ENCODE measurements at places on chromosomes 5 and 9.

GRCh38 chr5:34053571-34054399 is 10.8 kb upstream of the C1QTNF3 start:
- DNase-seq = no peak

- no peak for DNase-seq
Measured at GRCh38 chr5:68432682-68433081, 217.1 kb downstream of the PIK3R1 start.

DNA sequence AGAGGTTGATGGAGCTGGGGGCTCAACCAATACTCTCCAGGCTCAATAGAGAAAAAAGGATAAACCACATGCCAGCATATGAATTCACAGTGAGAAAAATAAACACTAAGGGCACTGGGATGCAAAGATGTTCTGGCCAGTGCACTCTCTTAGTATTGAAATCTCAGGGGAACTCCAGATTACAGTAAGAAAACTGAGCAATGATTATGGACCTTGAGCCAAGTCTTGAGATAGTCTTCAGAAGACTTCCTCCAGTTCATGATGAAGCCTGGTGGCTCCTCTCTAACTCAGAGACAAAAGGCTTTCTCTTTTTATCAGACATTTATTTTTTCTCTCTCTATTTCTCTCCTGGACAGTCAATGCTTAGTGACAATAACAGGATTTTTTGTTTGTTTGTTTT is 139.8 kb upstream of the SPEF2 start:
- no peak for DNase-seq

DNA sequence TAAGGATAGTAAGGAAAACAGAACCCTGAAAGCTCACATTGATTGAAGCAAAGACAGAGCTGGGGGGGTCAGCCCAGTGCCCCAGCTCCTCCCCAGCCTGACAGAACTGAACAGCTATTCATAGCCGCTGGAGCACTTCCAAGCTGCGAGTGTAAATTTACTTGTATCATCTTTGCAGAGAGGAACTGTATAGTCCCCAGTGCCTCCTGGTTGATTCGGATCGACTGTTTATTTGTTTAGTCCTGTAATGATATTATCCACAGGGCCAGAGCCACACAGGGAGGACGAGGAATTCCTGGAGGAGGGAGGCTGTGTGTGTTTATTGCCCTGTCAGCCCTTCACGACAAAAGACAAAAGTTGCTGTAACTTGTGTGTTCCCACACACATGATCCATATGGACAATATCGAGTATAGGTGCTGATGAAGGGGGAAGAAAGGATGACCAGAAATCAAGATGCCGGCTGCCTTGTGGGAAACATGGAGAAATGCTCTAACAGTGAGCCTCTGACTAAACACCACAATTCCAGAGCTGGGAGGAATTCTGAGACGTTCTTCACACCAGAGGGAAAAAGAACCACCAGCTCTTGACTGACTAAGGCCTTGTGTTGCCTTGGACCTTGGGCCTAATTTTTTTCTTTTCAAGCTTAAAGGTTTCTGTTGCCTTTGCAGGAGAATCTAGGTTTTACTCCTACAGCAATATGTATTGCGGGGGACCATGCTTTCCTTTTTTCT is 31.1 kb downstream of the FOXD1 start:
- no peak for DNase-seq

DNA sequence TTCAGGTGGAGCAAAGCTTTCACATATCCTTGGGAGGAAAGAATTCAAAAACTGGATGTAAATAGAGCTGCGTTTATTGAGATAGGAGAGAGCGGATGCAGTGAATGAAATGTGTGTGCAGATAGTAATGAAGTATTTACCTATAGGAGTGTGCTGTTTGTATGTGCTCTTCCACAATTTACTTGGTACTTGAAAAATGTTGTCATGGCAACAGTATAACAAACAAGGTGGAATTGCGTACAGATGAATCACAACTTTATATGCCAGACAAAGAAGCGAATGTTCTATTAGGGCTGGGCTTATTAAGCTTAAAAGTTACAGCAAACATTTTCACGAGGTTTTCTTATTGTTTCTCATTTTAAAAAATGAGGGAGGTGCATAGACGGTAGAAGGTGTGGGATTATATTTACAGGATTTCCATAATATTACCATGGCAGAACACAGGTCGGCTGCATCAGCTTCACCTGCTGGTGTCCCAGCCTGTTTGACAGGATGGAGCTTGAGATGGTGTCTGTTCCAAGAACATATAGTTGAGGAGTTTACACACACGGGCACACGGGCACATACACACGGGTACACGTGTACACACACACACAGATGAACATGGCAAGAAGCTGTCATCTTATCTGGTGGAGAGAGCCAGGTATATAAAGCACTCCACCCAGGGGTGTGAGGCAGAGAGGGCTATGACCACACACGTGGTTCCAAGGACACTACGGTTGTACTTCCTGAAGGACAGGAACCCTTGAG is 155.7 kb downstream of the RMI1 start:
- DNase-seq = no peak

DNA sequence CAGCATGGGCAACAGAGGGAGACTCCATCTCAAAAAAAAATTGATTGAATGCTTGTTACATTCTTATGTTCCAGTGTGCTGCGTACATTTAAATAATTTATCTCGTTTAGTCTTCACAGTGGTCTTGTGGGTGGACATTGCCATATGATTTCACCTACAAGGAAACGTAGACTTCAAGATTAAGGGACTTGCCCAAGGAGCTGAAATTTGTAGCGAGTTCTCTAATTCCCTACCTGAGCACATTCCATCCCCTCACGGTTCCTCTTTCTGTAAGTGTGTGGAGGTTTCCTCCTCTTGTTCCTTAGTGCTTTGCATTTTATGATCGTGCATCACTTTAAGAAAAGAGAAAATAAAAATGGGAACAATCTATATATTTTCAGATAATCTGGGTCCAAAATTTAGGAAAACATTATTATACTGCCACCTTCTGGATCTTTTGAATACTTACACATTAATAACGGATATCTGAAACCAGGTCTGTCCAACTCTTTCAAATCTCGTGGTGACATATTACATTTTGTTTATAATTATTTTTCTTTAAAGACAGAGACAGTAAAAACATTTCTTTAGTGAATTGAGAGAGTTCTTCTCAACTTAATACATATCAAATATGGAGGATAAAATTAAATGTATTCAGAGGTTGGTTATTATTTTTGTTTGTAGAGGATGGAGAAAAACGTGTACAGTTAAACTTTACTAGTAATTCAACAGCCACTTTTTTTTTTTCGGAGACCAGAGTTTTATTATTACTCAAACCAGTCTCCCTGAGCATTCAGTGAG is 29.9 kb upstream of the C7 start:
- DNase-seq = no peak

DNA sequence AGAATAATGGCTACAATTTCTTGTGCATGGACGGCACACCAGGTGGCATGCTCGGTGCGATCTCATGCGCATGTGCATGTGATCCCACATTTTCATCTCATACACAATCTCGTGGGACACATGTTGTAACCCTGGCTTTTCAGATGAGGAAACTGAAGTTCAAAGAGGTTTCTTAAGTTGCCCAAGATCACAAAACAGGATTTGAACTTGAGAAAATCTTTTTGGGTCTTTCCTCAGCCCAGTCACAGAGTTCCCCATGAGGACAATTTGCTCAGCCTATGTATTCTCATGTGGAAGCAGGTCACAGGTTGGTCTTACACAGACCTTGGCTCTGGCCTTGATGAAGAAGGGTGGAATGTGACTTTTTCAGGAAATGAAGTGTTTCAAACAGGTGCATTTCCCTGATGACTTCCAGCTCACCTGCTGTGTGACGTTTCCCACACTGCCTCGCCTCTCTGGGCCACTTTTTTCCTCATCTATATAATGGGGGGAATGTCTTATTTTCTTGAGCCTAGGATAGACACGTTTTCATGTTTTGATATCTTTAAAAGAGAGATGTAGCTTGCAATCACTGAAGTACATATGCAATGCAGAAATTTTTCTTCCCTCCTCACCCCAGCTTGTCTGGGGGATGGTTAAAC is 7.1 kb upstream of the ORM1 start:
- DNase-seq = no peak

GRCh38 chr9:25225938-25226760 is 452.1 kb downstream of the TUSC1 start:
- no peak for DNase-seq

GRCh38 chr9:126147186-126147935 is 179.3 kb upstream of the MVB12B start:
- DNase-seq = no peak

DNA sequence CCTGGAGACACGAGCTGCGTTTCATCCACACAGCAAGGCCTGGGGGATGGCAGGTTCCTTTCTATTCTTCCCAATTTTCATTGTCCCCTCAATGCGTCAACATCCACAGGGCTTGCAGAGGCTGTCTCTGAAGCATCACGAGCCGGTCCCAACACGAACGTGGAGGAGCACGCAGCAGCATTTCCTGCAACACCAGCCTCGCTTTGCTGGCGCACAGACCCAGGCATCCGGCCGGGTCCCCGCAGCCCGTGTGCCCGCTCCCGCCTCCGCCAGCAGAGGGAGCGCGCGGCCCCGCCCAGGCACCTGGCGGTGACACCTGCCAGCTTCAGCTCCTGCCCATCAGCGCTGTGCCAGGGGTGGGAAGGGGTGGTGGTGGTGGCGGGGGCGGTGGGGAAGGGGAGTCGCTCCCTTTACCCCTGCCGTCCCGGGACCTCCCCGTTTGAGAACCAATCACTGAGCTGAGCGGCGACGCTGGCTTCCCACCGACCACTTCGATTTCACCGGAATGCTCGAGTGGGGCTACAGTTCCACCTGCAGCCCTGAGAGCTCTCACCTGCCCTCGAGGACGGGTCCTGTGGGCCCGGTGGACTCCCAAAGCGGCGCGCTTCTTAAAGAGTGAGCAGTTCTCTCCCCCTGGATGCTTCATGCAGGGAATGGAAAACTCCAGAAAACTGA is 464.5 kb downstream of the ICE1 start:
- no peak for DNase-seq

- no peak for DNase-seq
Measured at GRCh38 chr5:120255214-120255613, 208.9 kb upstream of the PRR16 start.

- DNase-seq = no peak
Measured at GRCh38 chr5:98769210-98769958, 4.1 kb upstream of the RGMB start.

DNA sequence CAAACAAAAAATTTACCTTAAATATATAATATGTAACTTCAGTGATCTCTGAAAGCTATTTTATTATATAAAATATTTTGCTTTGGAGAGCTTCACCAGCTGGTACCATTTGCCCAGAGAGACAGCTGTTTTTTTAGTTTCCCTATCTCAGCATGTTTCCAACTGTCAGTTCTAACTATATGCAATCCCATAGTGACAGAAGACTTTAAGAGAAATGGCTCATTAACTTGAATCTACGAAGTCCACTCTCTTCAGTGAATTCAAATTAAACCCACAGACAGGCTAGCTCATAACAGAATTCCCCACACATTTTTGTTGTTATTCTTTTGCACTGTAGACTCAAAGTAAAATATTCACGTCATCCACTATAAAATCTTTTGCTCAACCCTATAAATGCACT is 251.8 kb upstream of the POU5F2 start:
- DNase-seq = no peak

DNA sequence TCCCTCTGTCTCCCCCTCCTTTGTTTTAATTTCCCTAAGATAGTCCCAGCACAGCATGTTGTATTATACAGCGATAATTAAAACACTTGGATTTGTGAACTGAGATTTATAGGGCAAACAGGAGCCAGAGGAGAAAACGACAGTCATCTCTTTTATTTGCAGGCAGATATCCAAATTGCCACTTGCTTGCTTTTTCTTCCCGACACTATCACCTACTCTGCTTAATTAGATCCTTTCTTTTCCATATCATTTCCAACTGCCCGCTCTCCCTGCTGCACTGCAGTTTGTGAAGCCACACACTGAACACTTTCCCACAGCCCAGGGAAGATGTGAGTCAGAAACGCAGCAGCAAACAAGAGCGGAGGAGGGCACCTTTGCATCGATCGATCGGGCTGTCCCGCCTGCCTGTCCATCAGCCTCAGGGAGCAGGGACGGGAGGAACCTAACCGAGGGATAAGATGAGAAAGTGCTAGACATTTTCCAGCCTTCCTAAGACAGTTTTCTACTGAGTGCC is 35.8 kb upstream of the SPRY4 start:
- no peak for DNase-seq

- DNase-seq = no peak
Measured at GRCh38 chr5:159825551-159826051, 90.7 kb upstream of the ADRA1B start.

DNA sequence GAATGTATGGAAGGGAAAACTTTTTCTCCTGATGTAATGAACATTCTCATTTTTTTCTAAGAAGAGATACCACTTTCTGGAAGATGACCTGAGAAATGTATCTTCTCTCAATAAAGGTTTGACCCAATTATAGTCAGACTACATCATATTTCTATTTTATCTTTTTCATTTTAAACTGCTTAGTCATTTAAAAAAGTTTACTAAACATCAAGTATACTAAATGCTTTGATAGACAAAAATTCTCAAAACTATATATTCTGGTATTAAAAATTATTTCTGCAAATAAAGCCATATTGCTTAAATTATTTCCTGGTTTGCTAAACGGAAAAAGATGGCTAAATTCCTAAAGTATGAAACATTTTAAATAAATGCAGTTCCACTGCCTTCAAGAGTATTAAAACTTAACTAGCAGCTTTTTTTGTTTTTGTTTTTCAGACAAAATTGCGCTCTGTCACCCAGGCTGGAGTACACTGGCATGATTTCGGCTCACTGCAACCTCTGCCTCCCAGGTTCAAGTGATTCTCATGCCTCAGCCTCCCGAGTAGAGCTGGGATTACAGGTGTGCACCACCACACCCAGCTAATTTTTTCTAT is 37.1 kb downstream of the FBXW11 start:
- DNase-seq = no peak

DNA sequence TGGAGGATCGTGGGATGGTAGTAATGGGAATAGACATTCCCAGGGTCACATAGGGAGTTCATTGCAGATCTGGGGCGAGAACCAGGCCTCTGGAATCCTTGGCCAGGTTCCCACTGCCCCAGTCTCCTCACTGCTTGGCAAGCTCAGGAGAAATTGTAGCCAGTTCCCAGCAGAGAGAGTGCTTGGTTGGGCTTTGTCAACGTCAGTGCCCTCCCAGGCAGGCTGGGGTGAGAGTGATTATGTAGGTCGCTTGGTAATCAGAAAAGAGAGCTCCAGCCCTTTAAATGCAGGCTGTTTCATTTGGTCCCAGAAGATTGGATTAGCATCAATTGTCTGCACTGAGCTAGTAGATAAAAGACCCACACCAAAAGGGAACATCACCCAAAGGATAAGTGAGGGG is 51.8 kb upstream of the GALNT10 start:
- no peak for DNase-seq

DNA sequence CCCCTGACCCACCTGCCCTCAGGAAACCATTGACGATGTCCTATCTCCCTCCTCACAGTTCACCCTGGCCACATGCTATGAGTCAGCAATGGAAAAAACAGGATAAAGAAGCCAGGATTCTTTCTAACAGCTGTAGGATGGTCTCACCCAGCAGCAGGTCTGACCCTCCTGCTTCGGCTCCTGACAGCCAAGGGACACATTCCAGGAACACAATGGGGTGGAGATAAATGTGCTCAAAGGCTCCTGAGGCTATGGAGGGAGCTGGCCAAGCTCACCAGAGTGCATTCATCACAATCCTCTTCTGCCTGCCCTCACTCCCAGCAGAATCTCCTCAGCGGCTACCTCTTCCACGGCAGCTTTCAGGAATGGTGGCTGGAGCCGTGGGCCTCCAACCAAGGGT is 170.3 kb downstream of the PJA2 start:
- DNase-seq = no peak

- no peak for DNase-seq
Measured at GRCh38 chr9:2012347-2012746, 2.8 kb upstream of the SMARCA2 start.
